Frontal cortex (tissue), 4 donors: ENCODE measurements at places on chromosomes 6 and 20. TPM values are rescaled to one million over a fixed set of nuclear protein-coding genes. Genes with fewer than 3 reads are reported as not detected.

Gene OPRM1
- 1.2 TPM for total RNA-seq

Gene CCM2L
- total RNA-seq: 2.9 TPM

Gene RWDD2A
- total RNA-seq: 11.4 TPM

Gene MROH8
- 5.3 TPM for total RNA-seq

Gene PHACTR3
- total RNA-seq: 40.8 TPM

Gene PERP
- total RNA-seq: 1.6 TPM

Gene CTCFL
- total RNA-seq: not detected

Gene KCTD20
- total RNA-seq: 68.1 TPM

Gene MYLK2
- total RNA-seq: 0.82 TPM

Gene LTB
- total RNA-seq: not detected

Gene TRAPPC3L
- total RNA-seq: under 0.01 TPM

Gene TCP11
- total RNA-seq: 0.41 TPM

DNA sequence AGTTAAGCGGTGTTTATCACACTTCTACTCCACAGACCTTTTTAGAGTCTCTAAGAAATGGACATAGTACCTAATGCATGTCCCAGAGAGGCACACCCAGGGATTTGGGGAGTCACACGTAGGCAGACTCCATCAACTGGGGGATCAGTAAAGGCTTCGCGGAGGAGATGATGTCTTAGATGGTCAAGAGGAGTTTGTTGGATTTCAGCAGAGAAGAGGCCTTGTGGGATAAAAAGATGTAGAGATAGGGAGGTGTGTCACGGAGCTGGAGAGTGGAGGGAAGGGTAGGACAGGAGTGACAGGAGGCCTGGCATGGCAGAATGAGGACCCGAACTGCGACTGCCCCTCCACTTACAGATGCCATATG is 9.1 kb downstream of the DYNLRB1 start:
- DNase-seq: no peak

GRCh38 chr6:11460837-11461661 is 76.5 kb upstream of the TMEM170B start:
- no peak for DNase-seq

DNA sequence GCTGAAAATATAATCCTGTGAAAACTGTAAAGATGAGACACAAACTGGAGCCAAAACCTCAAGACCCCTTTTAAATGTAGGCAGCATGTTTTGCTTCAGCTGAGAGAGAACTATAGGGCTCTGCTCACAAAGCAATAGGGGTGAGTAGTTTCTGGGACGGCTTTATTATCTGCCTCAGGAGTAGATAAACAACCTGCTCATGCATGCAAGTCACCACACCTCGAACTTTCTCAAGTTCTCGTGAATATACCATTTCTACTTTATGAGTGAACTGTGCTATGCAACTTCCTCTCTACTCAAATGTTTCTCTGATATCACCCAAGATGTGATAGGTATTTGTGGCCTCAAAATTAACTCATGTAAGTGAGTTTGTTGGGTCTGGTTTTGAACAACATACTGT is 7.5 kb upstream of the OOEP start:
- no peak for DNase-seq

DNA sequence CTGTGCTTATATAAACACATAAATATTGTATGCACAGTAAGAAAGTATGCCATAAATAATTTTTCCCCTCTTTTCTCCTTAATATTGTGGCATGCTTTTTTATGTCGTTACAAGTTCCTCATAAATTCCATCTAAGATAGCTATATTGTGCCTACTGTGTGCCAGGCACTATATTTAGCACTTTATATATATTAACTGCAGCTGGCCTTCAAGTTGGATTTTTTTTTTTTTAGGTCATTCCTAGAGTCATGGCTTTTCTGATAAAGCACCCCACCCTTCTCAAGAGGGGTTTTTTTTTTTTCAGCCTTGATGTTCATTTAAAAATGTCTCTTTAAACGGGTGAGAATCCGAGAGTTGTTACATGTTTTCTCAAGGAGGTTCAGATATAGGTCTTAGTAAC is 42.8 kb upstream of the RNF8 start:
- no peak for DNase-seq

- no peak for DNase-seq
Observed at GRCh38 chr6:21885111-21885510, 291.6 kb downstream of the SOX4 start.

DNA sequence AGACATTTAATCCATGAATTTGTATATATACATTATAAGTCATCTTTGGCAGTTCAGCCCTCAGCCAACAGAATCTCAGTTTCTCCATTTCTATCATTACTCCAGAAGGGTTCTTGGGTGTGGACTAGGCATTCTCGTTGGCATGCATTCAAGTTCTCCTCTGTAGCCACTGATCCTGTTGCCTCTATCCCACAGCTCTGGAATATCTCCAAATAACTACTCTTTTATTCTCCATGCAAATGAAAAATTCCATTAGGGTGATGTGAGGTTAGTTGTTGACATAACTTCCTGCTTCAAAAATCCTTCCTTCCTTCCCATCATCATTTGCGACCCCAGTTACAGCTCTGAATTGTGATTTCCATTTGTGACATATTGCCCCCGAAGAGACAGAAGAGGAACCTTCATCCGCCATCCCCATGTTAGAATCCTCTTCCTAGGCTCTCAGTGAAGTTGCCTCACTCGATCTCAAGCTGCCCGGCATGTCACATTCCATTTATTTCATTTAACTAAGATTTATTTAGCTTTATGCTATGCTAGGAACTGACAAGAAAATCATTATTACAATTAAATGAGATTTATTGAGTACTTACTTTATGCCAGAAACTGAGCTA is 93.7 kb upstream of the EDN1 start:
- no peak for DNase-seq

DNA sequence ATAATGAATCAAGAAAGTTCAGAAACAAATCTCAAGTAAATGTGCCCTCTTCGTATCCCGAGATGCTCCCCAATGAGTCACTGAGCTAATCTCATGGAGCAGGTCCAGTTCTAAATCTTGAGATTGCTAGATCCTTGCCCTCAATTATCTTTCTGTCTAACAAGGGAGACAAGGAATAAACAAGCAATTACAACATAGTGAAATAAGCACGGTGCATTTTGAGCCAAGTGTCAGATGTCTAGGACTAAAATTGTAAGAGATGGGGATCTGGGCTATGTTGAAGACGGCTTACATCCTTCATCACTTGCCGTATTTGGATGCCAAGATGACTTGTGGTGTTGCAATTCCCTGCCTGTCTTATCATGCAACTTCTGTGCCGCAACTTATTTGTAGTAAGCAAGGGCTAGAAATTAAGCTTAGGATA is 56.5 kb upstream of the ADGRF1 start:
- DNase-seq: no peak

GRCh38 chr6:165799391-165800153 is 136.5 kb upstream of the PDE10A start:
- no peak for DNase-seq

- no peak for DNase-seq
Observed at GRCh38 chr6:35723587-35723986, 13.2 kb upstream of the ARMC12 start.

GRCh38 chr6:37592085-37592698 is 92.5 kb upstream of the CCDC167 start:
- no peak for DNase-seq

- no peak for DNase-seq
Observed at GRCh38 chr20:33062825-33063149, 9.1 kb downstream of the BPIFB3 start.

- no peak for DNase-seq
Observed at GRCh38 chr6:168611691-168612090, 170.7 kb downstream of the SMOC2 start.

DNA sequence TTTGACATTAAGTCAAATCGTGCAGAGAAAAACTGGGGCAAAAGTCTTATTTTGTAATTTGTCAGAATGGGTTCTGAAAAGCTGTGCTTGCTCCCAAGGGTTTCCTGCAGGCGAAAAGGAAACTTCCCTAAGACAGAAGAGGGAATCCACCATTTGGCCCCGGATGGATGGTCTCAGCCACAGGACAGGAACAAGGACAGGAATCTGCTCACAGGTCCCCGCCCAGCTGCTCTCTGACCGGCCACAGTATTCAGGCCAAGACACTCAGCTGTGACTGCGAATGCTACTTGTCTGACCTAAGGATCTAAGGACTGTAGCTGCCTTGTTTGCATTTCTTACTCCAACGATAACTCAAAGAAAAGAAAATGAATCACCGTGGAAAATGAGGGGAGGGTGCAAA is 197.0 kb downstream of the BMP7 start:
- DNase-seq: no peak

DNA sequence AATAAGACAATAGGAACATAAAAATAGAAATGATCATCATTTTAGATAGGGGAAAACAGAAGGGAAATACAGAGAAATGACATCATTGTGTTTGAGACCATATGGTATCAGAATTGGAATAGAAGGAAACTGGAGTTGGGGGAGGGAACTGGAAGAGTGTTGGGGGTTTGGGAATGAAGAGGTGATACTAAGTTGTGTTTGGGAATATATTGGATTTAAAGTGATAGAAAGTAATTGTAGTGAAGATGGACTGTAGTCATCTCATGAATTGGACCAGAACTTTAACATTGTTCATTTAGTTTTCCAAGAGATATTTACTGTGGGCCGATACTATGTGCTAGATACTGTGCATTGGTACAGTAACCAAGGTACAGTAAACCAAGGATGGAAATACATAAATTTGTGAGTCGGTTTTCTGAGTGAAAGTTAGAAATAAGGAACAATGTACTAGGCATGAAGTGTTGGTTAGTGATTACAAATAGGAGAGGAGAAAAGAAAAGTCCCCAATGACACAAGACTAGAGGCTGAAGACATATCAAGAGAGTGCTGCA is 32.3 kb downstream of the KCNQ5 start:
- no peak for DNase-seq

- DNase-seq: peak; percentile 35
Observed at GRCh38 chr20:2694008-2694471, 1.5 kb downstream of the EBF4 start.

DNA sequence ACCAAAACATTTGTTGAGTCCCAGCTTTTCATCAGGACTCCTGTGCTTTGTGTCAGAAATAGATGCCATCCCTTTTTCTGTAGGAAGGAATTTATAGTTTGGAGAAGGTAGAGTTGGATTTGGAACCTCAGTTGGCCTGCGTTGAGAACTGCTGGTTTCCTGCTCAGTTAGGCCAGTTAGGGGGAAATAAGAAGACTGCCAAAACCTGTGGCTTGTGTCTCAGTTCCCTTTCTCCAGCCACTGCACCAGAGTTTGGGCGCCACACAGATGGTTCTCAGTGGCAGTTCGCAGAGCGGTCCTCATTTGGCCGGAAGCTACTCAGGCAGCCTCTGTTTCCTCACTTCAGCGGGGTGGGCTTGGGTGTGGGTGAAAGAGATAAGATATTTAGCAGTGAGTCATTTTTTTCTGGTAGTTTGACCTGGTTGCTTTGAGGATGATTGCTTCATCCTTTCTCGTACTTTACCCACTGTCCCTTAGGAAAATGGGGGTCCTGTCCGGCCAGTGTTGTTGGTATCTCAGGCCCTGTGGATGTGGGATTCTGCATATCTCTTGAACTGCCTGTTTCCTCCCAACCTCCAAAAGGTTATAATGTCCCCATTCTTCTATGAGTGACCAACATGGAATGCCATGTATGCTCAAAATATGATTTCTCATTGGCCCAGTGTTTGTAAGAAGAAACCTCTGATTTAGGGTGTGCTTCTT is 53.7 kb downstream of the JARID2 start:
- no peak for DNase-seq

DNA sequence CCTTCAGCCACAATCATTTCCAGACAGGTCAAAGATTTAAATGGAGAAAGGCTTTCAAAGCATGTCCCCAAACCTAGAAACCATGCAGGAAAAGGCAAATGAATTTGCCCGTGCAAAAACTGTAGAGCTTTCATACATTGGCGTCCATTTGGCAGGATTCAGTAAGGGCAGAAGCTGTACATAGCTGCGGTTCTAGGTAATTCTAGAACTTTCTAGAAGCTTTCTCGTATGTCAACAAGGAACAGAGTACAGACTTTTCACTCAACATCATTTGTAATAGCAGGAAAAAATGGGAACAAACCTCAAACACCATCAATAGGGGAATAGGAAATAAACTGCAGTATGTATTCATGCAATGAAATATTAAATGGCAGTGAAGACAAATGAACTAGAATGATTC is 11.1 kb upstream of the MAPK13 start:
- DNase-seq: no peak

- DNase-seq: no peak
Observed at GRCh38 chr6:3593161-3593560, 136.3 kb upstream of the SLC22A23 start.

GRCh38 chr6:69866351-69866769 is at the start of gene COL19A1:
COL19A1 (plus strand) TSS chr6:69866556; CDS start chr6:69879568, 13,012 bp downstream.
- no peak for DNase-seq

GRCh38 chr6:108576709-108577108 is 16.0 kb downstream of the FOXO3 start:
- no peak for DNase-seq

DNA sequence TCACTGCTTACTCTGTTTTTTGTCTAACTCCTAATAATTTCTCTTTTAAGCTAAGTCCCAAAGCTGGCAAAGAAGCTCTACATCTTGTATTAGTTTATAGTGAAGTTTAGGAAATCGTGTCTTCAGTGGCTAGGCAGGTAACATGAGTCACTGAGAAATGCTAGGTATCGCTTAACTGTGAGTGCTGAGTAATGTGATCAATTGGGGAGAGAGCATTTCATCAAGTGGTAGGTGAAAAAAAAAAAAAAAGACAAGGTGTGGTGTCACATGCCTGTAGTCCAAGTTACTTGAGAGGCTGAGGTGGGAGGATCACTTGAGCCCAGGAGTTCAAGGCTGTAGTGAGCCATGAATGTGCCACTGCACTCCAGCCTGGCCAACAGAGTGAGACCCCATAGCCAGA is 125.3 kb downstream of the FAM83B start:
- no peak for DNase-seq

DNA sequence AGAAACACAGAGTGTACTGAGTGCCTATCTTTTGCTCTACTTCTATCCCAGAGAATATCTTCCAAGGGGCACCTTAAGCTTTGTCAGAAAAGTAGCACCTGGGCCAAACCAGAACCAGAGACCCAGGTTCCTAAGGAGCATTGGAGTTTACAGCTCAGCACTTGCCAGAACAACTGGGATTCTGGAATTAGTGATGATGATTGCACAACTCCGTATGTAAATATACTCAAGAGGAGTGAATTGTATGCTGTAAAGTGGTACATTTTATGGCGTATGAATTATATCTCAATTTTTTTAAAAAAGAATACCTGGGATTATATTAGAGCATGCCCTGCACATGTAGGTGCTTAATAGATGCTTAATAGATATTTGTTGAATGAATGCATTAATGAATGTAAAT is 36.2 kb upstream of the EPB41L1 start:
- DNase-seq: no peak

DNA sequence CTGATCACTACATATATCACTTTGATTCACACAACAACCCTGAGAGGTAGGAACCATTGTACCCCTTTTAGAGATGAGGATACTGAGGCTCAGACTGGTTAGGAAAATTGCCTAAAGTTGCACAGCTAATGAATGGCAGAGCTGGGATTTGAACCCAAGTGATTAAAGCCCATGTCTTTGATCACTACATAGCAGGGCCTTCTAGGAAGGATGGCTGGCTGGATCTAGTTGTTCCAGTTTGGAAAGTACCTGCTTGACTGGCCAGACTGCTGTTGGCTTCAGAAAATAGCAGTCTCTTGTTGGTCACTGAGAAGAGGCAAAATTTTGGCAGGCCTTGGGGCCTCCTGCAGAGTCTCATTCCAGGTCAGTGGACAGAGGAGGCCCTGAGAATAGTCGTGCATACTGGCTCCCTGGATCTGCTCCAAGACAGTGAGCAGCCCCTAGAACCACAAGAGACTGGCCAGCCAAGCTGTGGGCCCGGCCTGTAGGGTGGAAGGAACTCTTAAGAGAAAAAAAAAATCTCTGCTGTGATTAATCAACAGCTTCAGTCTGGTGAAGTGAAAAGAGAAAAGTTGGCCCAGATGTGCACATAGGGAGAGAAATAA is 17.5 kb downstream of the PPARD start:
- DNase-seq: no peak
